Amniotic stem cell (primary cell): ENCODE measurements at places on chromosomes 12 and 14.

GRCh38 chr14:53663709-53664108 is 292.9 kb downstream of the BMP4 start:
- DNase-seq: no peak

GRCh38 chr14:60166142-60166541 is 944 bp upstream of the DHRS7 start:
- no peak for DNase-seq

GRCh38 chr12:65728848-65729793 is 95.2 kb upstream of the HMGA2 start:
- no peak for DNase-seq

DNA sequence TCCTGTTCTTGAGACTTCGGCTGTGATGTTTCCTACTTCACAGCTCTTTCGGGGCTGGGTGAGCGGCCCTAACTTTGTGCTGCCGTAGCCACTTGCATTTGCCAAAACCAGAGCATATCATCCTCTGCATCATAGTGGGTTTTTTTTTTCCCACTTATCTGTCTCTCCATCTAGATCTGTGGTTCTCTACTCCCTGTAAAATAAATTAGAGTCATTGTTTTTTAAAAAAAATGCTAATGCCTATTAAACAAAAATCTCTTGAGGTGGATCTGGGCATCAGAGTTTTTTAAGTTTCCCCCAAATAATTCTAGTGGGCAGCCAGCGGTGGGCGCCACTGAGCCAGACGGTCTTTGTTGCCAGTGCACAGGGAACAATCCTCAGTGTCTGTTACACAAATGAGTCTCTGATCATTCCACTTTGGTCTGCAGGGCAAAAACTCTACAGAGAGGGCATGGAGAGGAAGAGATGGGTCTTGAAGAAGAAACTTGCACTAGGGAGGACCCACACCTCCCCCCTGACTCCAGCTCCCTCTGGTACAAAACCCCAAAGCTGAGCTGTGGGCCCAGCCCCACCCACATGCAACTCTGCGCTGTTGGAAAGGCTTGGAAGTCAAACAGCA is 62.4 kb upstream of the BCL2L14 start:
- no peak for DNase-seq

- no peak for DNase-seq
Observed at GRCh38 chr12:82857911-82858533, 171.3 kb downstream of the TMTC2 start.

DNA sequence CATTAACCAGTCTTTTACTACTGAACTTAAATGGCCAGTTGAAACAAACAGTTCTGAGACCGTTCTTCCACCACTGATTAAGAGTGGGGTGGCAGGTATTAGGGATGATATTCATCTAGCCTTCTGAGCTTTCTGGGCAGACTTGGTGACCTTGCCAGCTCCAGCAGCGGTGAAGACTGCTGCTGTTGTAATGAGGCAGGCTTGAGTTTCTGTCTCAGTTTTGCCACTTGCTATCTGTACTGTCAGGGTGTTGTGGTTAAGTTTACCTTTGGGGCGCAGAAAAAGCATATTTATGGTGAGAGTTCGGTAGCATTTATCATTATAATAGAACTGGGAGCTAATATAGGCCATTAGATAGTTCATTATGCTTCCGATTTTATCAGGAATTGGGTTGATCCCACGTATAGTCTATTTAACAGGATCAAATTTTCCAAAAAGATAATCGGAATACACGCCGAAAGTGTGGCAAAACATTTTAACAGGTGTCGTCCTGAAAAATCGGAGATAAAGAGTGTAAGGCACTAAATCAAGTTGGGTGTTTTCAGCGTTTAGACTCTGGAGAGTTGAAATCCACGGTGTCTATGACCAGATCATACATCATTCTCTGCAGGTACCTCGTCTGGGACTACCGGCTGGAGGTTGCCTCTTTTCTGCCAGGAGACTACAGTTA is 688 bp upstream of the NECAP1 start:
- no peak for DNase-seq

DNA sequence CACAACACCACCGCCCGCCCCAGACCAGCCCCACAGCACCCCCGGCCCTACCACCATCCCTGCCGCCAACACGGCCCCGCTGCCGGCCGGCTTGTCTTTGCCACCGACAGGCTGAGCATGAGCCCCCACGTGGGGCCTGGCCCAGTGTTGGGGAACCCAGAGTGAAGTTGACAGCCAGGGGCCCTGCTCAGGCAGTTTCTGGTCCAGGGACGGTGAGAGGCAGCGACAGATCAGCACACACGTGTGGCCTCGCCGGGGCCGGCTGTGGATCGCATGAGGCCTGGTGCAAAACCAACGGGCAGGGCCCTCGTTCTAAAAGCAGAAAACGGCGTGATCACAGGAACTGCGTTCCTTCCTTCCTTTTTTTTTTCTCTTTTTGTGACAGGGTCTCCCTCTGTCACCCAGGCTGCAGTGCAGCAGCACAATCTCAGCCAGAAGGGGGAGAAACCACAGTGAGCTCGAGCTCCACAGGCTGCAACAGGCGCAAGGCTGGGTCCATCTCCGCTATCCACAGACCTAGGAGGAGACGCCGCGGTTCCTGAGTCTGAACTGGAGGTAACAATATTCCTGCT is 50.5 kb upstream of the FBRSL1 start:
- no peak for DNase-seq

GRCh38 chr14:104749111-104749649 is 3.8 kb upstream of the SIVA1 start:
- no peak for DNase-seq

DNA sequence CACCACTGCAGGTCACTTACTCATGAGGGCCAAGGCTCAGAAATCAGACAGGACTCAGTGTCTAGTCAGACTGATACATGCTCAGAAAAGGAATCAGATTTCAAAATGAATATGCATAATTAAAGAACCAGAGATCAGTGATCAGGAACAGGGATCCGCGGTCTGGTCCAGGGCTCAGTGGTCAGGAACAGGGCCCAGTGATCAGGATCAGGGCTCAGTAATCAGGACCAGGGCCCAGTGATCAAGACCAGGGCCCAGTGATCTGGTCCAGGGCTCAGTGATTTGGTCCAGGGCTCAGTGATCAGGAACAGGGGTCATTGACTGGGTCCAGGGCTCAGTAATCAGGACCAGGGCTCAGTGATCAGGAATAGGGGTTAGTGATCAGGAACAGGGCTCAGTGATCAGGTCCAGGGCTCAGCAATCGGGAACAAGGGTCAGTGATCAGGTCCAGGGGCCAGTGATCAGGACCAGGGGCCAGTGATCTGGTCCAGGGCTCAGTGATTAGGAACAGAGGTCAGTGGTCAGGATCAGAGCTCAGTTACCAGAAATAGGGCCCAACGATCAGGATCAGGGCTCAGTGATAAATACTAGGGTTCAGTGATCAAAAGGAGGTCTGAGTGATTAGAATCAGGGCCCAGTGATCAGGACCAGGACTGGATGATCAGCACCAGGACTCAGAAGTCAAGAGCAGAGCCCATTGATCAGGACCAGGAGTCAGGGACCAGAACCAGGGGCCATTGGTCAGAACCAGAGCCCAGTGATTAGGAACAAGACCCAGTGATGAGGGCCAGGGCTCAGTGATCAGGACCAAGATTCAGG is 175.3 kb downstream of the TMEM121 start:
- no peak for DNase-seq

- no peak for DNase-seq
Observed at GRCh38 chr14:90510159-90510558, 113.3 kb downstream of the CALM1 start.

GRCh38 chr12:78697817-78698415 is 166.7 kb upstream of the SYT1 start:
- no peak for DNase-seq

GRCh38 chr12:15963271-15963670 is 52.1 kb downstream of the DERA start:
- no peak for DNase-seq
